B cell (primary cell): ENCODE measurements at places on chromosomes 2 and 18. TPM values are rescaled to one million over a fixed set of nuclear protein-coding genes. Genes with fewer than 3 reads are reported as not detected.

The PER2 gene
- total RNA-seq = 11.8 and 12.6 TPM in 2 replicates

The DLX2 gene
- 0.52 and 0.61 TPM in 2 replicates for total RNA-seq

The STK25 gene
- 183 TPM in 2 replicates for total RNA-seq

The ID2 gene
- 14.3 and 15.0 TPM in 2 replicates for total RNA-seq

The CRYBA2 gene
- not detected in 2 replicates for total RNA-seq

The BOK gene
- total RNA-seq = 0.10 TPM in 2 replicates

The ECEL1 gene
- 0.27 and 0.47 TPM in 2 replicates for total RNA-seq

The IL37 gene
- total RNA-seq = 0.79 TPM in 1 of 2 replicates, not detected in the other

The FHOD3 gene
- total RNA-seq = not detected in 2 replicates

The CEP68 gene
- total RNA-seq = 31.8 and 32.0 TPM in 2 replicates

The POTEC gene
- total RNA-seq = not detected in 2 replicates

The MRO gene
- total RNA-seq = not detected in 2 replicates

The CHRNG gene
- total RNA-seq = not detected in 2 replicates

The CFC1 gene
- total RNA-seq = not detected in 2 replicates

The MYO5B gene
- 0.24 and 0.30 TPM in 2 replicates for total RNA-seq

The EDAR gene
- not detected in 2 replicates for total RNA-seq

The HOXD8 gene
- total RNA-seq = not detected in 2 replicates

The SLC39A6 gene
- total RNA-seq = 18.2 and 19.5 TPM in 2 replicates

The SLC9A4 gene
- 0.07 and 0.20 TPM in 2 replicates for total RNA-seq

The TEKT4 gene
- not detected in 2 replicates for total RNA-seq

The HOXD12 gene
- not detected in 2 replicates for total RNA-seq

The C2orf15 gene
- total RNA-seq = 1.0 and 1.2 TPM in 2 replicates
